ENCODE measurements at places on chromosomes 1 and 21.

- H3K4me1 ChIP-seq = no peaks in the 10 kb centered on the region
- H3K4me3 ChIP-seq = no peak overlapping the region
- DNase-seq = no peak
- no peak overlapping the region for H3K27ac ChIP-seq
- H3K27me3 ChIP-seq = no peaks in the 10 kb centered on the region
Observed at GRCh38 chr21:24869862-24870261, 737.4 kb downstream of the MRPL39 start.

DNA sequence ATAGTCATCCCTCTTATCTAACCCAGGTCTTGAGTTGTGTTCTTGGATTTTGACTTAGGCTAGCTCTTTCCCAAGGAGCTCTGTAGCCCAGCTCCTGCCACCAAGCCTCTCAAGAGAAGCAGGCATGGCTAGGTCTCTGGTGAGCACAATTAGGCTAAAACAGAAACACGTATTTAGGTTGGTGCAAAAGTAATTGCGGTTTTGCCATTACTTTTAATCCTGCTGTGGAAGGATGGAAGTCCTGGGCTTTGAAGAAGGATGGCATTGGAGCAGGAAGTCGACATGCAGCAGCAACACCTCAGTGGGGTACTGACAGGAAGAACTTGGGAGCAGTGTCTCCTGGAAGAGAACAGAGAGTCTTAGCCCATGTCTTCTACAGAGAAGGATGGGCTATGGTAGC is 80.0 kb upstream of the CCDC190 start:
- H3K27me3 ChIP-seq = peaks cover 10% of the 10 kb centered on the region
- DNase-seq = no peak
- H3K27ac ChIP-seq = no peak overlapping the region
- H3K4me3 ChIP-seq = no peak overlapping the region
- no peaks in the 10 kb centered on the region for H3K36me3 ChIP-seq

GRCh38 chr1:156417401-156418020 is 48.5 kb downstream of the RHBG start:
- no peak for DNase-seq
- H3K27ac ChIP-seq = no peak overlapping the region
- peaks cover 14% of the 10 kb centered on the region for H3K4me1 ChIP-seq
- no peak overlapping the region for H3K4me3 ChIP-seq
- no peaks in the 10 kb centered on the region for H3K36me3 ChIP-seq

DNA sequence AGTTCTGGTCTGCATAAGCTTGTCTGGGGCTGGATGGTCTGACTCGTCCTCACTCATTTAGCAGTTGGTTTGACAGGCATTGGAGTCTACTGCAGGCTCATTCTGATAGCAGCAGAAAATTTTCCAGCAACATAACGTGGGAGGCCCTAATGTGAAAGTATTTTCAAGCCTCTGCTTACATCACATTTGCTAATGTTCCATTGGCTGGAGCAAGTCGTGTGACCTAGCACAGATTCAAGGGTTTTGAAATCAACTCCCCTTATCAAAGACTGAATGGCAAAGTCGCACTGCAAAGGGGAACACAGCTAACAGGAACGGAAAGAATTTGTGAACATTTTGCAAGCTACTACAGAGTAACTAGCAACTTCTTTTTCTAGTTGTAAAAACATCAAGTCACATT is 2.3 kb upstream of the USH2A start:
- no peak overlapping the region for H3K4me3 ChIP-seq
- no peaks in the 10 kb centered on the region for H3K27me3 ChIP-seq
- no peaks in the 10 kb centered on the region for H3K4me1 ChIP-seq
- no peaks in the 10 kb centered on the region for H3K36me3 ChIP-seq
- DNase-seq = no peak

DNA sequence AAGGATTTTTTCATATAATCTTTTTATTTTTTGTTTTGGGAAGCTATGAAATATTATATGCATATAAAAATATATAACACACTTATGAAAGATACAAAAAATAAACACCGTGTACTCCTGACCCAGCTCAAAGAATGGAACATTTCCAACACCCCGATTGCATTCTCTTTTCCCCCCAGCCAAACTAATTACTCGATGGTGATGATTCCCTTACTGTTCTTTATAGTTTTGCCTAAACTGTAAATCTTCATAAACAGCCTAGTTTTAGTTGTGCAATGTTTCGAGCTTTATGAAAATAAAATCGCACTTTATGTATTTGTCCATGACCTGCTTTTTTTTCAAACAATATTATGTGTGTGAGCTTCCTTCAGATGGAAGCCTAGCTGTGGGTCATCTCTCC is 352.0 kb upstream of the KAZN start:
- DNase-seq = no peak
- H3K4me1 ChIP-seq = no peaks in the 10 kb centered on the region
- no peaks in the 10 kb centered on the region for H3K27me3 ChIP-seq
- H3K27ac ChIP-seq = no peak overlapping the region

DNA sequence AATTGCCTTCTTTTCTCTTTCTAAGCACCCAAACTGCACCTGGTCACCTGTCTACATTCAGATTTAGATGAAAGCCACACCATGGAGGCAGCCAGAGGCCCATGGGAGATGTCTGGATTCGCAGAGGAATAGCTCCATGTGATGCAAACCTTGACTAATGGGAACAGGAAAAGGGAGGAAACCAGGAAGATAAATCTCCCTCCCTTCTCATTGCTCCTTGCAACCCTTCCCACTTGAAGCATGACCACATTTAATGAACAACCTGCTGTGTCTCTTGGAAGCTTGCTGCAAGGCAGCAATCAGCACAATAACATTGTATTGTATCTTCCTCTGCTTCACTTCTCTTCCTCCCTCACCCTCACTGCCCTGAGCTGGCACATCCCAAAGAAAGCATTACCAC is 42.6 kb upstream of the KLF17 start:
- H3K4me1 ChIP-seq = no peaks in the 10 kb centered on the region
- no peaks in the 10 kb centered on the region for H3K36me3 ChIP-seq
- peaks cover 29% of the 10 kb centered on the region for H3K27me3 ChIP-seq
- no peak overlapping the region for H3K4me3 ChIP-seq
- no peak overlapping the region for H3K27ac ChIP-seq

DNA sequence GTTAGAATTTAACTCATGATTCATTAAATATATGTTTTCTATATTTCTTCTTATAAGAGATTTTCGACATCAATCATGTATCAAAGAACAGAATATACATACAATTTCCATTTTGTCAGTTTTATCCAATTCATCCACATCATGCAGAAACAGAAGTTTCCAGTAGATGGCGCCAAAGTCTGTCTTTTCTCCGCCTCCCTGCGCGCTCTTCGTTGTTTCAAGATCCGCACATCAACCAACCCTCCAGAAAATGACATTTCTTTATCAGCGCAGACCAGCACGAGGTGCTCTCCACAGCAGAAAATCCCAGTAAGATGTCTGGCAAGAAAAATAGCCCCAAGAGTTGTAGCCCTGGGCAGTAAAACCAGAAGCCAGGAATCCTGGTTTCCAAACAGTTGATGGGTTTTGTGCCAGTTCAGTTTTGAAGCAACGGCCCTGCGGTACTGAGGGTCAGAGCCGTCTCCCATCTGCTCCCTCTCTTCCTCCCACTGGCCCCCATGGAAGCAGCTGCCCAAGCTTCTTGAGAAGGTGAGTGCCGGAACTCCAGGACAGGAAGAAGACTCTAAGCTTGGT is 38.6 kb upstream of the GPR137B start:
- H3K36me3 ChIP-seq = no peaks in the 10 kb centered on the region
- peaks cover 4% of the 10 kb centered on the region for H3K27me3 ChIP-seq
- H3K4me3 ChIP-seq = no peak overlapping the region
- DNase-seq = peak; percentile 41

- H3K27ac ChIP-seq = no peak overlapping the region
- no peaks in the 10 kb centered on the region for H3K36me3 ChIP-seq
- H3K27me3 ChIP-seq = peaks cover 3% of the 10 kb centered on the region
Observed at GRCh38 chr1:181341026-181341632, 142.2 kb upstream of the CACNA1E start.

DNA sequence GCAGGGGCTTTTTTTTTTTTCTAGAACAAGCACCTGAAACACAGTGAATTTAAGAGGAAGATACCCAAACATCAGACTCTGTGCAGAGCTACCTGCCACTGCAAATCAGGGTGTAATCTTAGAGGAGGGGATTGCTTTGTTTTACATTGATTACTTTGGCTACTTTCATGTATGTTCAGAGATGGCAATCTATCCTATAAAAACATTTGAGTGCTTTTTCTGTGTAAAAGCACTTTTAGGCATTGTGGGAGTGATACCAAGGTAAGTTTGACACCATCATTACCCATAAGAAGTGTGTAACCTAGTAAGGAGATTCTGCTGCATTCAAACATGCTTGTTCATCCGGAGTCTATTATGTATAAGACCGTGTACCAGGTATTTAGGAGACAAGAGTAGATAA is 50.1 kb downstream of the ZFYVE9 start:
- H3K27ac ChIP-seq = no peak overlapping the region
- no peaks in the 10 kb centered on the region for H3K36me3 ChIP-seq
- H3K4me3 ChIP-seq = no peak overlapping the region
- DNase-seq = no peak

DNA sequence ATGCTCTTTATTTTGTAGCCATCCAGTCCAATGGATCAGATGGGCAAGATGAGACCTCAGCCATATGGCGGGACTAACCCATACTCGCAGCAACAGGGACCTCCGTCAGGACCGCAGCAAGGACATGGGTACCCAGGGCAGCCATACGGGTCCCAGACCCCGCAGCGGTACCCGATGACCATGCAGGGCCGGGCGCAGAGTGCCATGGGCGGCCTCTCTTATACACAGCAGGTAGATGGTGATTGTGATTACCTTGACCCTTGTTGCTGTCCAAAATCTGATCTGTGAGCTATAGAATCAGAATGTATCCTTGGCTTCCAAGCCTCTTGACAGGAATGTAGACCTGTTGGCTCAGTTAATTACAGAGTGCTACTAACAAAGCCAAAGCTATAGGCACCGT is 33.8 kb downstream of the ARID1A start:
- H3K4me3 ChIP-seq = no peak overlapping the region
- no peaks in the 10 kb centered on the region for H3K27me3 ChIP-seq
- no peak for DNase-seq
- H3K4me1 ChIP-seq = peaks cover 69% of the 10 kb centered on the region

DNA sequence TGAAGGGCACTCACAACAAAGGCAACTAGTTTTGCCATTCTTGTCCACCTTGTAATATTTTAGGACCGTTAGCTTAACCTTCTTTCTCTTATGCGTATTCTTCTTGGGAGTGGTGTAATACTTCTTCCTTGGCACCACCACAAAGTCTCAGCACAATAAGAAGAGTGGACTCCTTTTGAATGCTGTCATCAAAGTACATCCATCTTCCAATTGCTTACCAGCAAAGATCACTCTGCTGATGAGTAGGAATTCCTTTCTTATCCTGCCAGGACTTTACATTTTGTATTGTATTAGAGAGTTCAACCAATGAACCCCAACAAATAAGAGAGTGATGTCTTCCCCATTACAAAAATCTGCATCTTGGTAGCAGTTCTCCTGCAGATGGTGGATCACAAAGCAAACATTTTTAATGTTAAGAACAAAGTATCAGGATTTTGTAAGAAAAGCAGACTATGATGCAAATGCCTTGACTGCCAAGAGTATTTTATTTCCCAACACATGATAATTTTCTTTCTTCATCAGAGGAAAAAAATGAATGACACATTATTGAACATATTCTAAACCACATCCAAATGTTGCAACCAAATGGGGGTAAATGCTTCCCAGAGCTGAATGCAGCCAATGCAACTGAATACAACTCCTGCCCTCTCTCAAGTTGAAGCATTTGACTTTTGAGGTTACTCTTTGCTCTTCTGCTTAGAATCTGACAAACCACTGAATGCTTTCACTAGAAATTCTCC is 5.1 kb upstream of the ARNT start:
- no peak overlapping the region for H3K4me3 ChIP-seq
- no peaks in the 10 kb centered on the region for H3K36me3 ChIP-seq
- no peaks in the 10 kb centered on the region for H3K27me3 ChIP-seq
- peaks cover 30% of the 10 kb centered on the region for H3K4me1 ChIP-seq

DNA sequence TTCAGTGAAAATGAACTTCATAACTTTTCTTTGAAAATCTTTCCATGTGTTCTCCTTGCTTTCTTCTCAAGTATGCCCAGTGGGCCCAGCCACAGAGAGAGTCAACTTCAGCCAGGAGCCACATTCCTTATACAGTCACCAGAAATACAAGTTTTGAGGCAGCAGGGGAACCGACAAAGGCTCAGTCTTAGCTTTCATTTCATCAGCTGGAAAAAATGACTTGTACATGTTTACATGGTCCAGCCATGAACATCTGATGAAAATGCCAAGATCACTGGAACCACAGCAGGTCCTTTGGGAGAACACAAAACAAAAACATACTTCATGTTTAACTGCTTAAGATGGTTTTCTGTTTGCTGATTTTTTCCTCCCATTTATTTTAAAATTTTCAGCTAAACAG is 72.5 kb downstream of the SYDE2 start:
- H3K4me3 ChIP-seq = no peak overlapping the region
- no peak overlapping the region for H3K27ac ChIP-seq

DNA sequence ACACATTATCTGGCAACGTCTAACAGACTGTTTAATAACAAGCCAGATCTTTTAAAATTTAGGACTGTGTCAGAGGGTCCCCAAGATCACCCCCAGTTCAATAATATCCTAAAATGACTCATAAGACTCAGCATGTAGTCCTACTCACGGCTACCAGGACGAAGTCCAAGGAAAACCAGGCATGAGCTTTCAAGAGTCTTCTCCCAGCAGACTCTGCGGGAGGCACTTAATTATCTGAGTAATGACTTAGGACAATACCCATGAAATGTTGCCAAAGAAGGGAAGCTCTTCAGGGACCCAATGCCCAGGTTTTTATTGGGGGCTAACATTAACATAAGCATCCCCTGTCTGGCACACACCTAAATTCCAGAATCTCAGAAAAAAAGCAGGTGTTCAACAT is 7.0 kb downstream of the HFM1 start:
- no peak overlapping the region for H3K4me3 ChIP-seq
- H3K4me1 ChIP-seq = no peaks in the 10 kb centered on the region
- no peaks in the 10 kb centered on the region for H3K36me3 ChIP-seq
- no peak for DNase-seq
- peaks cover 37% of the 10 kb centered on the region for H3K27me3 ChIP-seq

- H3K27me3 ChIP-seq = no peaks in the 10 kb centered on the region
- no peak overlapping the region for H3K27ac ChIP-seq
- H3K36me3 ChIP-seq = no peaks in the 10 kb centered on the region
Observed at GRCh38 chr1:203520315-203520714, 26.4 kb downstream of the OPTC start.

DNA sequence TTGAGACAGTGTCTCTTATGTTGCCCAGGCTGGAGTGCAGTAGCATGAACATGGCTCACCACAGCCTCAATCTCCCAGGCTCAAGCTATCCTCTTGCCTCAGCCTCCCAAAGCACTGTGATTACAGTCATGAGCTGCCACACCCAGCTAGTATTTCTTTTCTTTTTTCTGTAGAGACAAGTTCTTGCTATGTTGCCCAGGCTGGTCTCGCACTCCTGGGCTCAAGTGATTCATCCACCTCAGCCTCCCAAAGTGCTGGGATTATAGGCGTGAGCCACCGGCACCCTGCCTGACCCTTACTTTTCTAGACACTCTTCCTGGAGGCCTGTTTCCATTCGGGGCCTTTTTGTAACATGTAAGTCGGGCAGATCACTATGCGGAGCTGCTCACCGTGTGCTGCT is 30.1 kb upstream of the SRP9 start:
- no peaks in the 10 kb centered on the region for H3K27me3 ChIP-seq
- no peaks in the 10 kb centered on the region for H3K4me1 ChIP-seq

Data from activated T-helper 2 cell treated with anti-CD3 and anti-CD28 coated beads, Interferon-gamma antibody, Interleukin-2, Interleukin-4, amounts not matched to agents 10 μg/mL and 5 μg/mL and 100 μg/mL, durations not matched to agents 14 hours and 24 hours and 36 hours (primary cell).